Activated CD4-positive, CD25-positive, alpha-beta regulatory T cell treated with anti-CD3 and anti-CD28 coated beads, Interleukin-2, amount 50 U/mL, for 16 hours (primary cell): ENCODE measurements at places on chromosomes 2 and 18.

GRCh38 chr2:18659915-18660314, 70.5 kb upstream of the NT5C1B start:
- no peak for DNase-seq

- no peak for DNase-seq
Observed at GRCh38 chr18:40413160-40413559, 1541.9 kb upstream of the PIK3C3 start.

- DNase-seq = no peak
Observed at GRCh38 chr18:28204154-28204553, 27.2 kb upstream of the CDH2 start.

DNA sequence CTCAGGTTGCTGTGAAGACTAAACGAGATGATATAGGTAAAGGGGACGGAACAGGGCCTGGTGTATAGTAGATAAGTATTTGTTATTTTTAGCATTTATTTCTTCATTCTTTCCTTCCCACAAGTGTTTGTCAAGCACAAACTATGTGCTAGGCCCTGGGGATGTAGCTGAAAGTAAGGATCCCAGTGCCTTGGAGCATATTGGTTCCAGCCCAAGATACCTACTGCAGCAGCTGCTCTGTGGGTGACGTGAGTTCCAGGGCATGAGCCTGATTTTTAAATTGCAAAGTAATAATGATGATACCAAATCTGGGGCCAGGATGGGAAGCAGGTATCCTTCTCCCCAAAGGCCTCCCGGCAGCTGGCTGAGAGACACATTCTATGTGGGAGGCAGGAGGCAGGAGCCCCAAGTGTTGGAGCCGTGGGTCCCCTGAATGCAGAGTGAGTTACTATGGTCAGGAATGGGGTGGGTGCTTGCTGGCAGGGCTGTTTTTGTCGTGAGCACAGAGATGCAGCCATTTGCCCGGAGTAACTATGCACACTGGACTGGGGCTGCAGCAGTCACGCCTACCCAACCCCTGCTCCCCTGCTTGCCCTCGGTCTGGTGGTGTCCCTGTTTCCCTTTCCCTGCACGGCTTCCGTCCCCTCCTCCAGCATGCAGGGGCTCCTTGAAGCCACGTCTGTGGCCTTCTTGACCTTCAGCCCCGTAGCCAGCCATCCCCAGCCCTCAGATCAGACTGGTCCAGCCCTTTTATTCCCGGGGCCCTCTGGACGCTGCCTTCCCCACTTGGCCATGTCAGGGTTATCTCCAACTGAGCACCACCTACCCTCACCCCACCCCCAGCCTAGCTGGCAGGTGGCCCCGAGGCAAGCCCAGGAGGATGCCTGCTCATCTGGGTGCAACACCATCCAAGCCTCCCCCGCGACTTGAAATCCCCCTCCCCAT, 52.4 kb downstream of the INHBB start:
- DNase-seq = no peak

- no peak for DNase-seq
Observed at GRCh38 chr2:174342686-174343342, 8.1 kb downstream of the SP9 start.

- no peak for DNase-seq
Observed at GRCh38 chr2:10424051-10424450, 24.1 kb downstream of the ODC1 start.

DNA sequence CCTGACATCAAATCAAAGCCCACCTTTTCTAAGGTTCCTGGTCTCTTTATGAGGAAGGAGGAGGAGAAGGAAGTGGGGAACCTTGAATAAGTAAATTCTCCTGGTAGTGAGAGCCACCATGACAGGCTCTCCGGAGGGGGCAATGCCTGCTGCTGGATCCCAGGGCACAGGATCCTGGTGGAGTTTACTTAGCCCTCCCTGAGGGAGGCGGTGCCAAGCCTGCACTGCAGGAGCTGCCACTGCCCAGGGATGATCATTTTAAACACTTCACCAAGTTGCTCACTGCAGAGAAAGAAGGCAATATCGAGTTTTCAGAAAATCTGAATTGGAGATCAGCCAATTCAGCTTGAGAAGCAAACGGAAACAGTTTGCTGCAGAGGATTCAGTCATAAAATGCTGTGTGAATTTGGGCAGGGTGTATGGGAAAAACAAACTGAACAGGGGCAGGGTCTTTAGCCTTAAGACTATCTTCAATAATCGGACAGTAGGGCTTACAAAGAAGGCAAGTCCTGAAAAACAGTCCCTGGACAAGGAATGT, 200.7 kb downstream of the RAD51AP2 start:
- DNase-seq = no peak

- no peak for DNase-seq
Observed at GRCh38 chr2:186887107-186888090, 38.4 kb upstream of the ZSWIM2 start.

DNA sequence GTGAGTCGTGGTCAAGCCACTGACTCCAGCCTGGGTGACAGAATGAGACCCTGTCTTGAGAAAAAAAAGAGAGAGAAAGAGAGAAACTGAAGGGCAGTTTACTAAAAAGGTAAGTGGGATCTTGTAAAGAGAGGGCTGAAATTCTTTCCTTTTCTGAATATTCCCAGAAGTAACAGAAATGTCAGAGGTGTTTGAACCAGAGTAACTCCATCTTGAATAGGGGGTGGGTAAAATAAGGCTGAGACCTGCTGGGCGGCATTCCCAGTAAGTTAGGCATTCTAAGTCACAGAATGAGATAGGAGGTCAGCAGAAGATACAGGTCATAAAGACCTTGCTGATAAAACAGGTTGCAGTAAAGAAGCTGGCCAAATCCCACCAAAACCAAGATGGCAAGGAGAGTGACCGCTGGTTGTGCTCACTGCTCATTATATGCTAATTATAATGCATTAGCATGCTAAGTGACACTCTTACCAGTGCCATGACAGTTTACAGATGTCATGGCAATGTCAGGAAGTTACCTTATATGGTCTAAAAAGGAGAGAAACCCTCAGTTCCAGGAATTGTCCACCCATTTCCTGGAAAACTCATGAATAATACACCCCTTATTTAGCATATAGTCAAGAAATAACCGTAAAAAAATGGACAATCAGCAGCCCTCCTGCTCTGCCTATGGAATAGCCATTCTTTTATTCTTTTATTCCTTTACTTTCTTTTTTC, 1334.3 kb upstream of the ZEB2 start:
- no peak for DNase-seq

DNA sequence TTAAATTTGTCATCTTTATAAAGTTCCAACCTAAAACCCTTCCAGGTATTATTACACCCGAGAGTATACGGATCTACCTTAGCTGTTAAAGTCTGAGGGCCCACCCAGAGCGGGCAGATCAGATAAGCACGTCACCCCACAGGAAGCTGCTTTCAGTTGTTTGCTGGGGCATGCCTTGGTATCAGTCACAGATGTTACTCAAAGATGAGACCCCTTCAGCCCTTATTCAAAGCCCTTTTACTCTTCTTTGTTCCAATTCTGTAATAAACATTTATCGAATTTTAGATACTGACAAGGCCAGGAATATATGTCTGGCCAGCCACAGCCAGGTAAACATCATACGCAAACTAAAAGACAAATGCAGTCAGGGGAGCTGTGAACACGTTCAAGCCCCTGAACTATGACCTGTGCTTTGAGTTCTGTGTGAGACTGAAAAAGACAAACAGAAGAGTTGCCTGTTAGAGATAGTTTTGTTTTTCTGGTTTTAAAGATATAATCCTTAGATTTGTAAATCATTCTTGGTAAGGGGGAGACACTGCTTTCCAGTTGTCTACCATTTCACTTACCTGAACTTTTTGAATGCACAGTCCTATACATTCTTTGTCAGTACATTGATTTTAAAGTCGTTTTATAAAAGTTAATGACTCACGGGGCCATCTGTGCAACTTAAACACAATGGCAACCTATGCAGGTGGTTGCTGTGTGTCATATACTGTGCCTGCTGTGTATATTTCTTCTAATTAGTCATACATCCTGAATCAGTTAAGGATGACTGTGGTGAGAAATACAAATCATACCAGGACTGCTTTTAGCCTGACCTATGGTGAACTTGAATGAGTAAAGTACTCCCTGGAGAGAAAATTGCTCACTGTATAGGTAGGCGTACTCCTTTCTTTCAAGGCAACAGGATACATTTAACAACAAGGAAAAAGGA, 100.5 kb upstream of the ITPRID2 start:
- DNase-seq = no peak

DNA sequence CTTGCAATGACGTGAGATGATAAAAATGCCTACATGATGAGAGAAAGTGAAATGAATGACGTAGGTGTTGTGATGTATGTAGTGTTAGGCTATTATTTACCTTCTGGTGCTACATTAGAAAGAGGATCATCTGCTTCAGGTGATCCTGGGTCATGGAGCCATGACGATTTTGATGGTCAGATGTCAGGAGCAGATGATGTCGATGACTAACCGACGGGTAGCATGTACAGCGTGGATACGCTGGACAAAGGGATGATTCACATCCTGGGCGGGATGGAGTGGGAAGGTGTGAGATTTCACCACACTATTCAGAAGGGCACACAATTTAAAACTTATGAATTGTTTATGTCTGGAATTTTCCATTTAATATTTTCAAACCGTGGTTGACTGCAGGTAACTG, 43.5 kb upstream of the ACVR1C start:
- DNase-seq = no peak

DNA sequence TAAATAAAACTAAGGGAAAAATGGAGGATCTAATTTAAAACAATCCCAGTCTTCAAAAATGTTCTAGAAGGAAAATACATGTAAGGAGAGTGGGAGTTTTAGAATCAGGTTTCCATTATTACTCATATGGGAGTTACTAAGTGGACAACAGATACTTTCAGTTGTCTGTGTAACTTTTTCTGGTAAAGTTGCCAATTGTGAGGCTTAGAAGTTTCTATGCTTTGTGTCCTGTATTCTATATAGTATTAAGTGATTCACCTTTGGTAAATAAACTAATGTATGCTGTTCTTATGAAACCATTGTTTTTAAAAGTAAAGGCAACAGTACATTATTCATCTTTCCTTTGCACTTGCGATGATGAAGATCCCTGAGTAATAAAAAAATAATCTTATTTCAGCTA, 274.9 kb downstream of the NR4A2 start:
- no peak for DNase-seq

DNA sequence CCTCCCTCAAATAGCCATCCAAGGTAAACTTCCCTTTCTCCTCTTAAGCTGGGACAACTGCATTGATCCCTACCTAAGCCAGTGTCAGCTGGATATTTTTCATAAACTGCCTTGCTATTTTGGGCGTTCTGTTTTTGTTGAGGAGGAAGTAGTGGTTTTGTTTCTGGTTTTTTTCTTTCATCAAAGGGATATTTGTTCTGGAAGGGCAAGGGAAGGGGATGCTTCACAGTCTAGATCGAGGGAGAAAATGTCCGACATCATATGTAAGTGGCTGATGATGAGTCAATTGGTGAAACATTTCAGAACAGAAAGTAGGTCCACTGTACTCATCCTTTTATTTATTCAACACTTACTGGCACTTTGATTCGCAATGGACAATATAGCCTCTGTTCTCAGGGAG, 31.0 kb downstream of the TANC1 start:
- no peak for DNase-seq

- no peak for DNase-seq
Observed at GRCh38 chr2:219523031-219523671, 8.9 kb downstream of the ASIC4 start.

DNA sequence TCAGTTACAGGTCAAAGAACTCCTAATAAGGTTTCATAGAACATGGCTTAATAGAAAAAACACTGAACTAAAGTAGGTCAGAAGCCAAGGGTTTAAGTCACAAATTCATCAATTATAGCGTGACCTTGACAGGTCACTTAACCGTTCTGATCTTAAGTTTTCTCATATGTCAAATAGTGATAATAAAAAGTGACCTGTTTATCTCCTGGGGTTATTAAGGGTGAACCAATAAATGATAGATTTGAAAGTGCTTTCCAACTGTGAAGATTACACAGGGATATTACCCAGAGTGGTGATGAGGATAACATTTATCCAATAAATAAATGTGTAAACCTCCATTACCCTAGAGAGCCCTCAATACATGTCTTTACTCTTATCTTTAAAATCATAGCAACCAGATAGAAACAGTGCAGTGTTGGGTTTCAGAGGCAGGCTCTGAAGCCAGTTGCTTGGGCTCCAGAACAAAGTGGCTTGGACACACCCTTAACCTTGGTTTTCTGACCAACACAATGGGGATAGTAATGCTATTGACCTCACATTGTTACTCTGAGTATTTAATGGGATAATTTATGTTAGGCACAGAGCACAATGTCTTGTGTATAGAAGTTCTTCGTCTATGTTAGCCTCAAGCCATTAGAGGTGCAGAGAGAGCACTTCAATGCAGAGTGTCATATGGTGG, 48.6 kb downstream of the KLHL14 start:
- DNase-seq = no peak

DNA sequence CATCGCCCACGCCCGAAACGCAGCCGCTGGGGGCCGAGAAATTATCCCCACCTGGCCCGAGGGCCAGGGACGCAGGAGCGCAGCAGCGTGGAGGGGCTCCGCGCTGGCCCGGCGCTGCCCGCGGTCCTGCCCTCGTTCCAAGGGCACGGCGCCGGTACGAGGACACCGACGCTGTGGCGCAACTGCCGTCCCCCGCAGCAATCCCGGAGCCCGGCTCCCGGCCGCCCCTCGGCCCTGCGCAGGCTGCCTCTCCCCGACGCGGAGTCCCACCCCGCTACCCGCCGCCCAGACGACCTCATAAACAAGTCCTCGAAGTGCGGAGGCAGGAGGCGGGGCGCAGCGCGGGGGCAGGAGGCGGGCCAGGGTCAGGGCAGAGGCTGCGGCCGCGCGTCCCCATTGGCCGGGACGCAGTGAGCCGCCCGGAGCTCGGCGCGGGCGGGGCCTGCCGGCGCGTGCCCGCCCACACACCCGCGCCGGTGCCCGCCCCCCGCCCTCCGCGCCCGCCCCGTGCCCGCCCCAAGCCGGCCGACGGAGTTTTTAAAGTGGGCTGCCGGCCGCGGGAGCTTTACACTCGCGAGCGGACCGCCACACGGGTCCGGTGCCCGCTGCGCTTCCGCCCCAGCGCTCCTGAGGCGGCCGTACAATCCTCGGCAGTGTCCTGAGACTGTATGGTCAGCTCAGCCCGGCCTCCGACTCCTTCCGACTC, at the start of gene EPAS1:
TSS of gene EPAS1 (plus strand) at position 568 of the 706 bp plus-strand sequence. CDS start 505 bp downstream, outside the sequence.
- peak; percentile 53 for DNase-seq

GRCh38 chr2:82839036-82839435, 1620.0 kb downstream of the SUCLG1 start:
- no peak for DNase-seq

GRCh38 chr18:27964811-27965210, 212.1 kb downstream of the CDH2 start:
- DNase-seq = no peak

DNA sequence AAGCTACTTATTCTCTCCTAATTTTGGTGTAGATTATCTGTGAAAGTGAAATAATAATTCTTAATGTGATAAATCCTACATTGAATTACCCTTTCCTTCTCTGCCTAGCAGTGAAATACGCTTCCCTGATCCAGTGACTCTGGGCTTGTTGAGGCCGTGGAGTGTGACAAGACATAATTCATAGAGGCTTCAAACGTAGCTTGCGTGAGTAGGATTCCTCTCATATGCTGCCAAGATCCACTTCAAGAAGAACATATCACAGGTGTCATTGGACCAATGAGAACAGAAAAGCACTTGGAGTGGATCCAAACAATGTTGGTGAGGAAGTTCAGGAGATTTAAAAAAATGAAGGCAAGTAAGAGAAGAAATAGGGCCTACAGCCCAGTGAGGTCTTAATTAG, 221.3 kb upstream of the TMEFF2 start:
- DNase-seq = no peak

GRCh38 chr18:44954257-44954656, 273.6 kb downstream of the SETBP1 start:
- no peak for DNase-seq

GRCh38 chr2:186918495-186918894, 69.5 kb upstream of the ZSWIM2 start:
- no peak for DNase-seq
